ENCODE measurements at places on chromosomes 4 and X.

DNA sequence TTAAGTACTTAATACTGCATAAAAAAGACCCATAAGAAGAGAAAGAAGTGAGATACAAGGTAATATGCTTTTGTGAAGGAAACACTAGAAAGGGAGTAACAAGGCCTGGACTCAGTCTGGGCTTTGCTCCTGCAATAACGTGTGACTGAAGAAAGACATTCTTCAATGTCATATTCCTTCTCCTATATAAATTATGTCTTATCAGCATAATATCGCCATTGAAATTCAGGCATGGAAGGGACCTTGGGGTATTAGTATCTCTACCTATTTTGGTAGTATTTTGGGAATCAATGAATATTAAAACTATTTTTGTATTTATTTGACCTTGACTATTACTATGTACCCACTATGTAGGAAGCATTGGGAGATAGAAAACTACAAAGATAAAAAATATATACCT lies 62.2 kb upstream of the GIMD1 start:
- no peak for DNase-seq

DNA sequence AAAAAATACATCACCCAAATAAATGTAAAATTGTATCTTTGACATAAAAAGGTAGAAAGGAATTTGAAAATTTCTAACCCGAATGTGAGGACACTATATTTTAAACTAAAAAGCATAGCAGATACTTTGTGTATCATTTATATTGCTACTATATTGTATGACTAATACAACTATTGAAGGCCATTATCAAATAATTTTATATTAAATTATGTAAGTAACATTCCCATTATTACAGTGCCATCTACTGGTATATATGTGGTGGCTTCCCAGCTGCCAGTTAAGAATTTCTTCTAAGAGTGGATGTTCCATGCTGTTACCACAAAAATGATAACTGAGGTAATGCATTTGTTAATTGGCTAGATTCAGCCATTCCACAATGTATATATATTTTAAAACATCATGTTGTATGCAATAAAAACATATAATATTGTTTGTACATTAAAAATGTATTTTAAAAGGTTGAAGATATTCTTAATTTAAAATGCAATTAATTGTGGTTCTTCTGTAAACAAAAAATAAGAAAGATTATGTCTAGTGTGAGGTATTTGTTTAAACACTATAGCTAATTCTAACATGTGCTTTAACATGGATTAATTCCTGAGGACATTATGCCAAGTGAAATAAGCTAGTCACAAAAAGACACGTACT lies 65.3 kb downstream of the EGF start:
- no peak for DNase-seq

- no peak for DNase-seq
Observed at GRCh38 chrX:153828723-153829548, 1.4 kb downstream of the PDZD4 start.

DNA sequence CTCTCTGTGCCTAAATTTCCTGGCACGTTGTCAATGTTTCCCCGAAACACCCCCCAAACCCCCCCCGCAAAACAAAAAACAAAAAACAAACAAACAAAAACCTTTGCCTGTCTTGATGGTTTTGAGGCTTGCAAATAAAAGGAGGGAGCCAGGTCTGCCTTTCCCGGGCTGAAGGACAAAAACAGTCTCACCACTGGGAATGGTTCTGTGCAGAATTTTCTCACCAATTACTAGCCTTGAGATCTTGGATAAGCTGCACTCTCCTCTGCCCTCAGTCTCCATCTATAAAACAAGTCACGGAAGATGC lies 15.5 kb downstream of the NKX3-2 start:
- no peak for DNase-seq

DNA sequence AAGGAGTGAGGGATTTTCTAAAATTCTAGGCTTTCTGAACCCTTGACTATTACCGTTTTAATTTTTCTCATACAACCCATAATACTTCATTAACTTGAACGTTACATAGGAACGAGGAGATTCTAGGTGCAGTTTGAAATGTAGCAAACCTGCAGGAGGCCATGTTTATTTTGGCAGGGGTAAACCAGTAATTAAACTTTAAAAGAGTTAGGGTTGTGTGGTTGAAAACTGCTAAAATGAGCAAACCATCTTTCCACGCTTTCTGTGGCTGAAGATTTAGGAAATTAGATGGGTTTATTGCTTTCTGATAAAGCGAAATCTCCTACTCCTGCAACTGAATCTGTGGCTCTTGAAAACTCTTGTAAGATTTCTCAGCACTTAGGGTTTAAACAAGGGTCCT lies 1.7 kb downstream of the PHEX start:
- DNase-seq = no peak

GRCh38 chrX:41671082-41671481 lies 17.7 kb upstream of the GPR34 start:
- no peak for DNase-seq

GRCh38 chr4:67549123-67549522 lies 3.8 kb upstream of the CENPC start:
- no peak for DNase-seq

DNA sequence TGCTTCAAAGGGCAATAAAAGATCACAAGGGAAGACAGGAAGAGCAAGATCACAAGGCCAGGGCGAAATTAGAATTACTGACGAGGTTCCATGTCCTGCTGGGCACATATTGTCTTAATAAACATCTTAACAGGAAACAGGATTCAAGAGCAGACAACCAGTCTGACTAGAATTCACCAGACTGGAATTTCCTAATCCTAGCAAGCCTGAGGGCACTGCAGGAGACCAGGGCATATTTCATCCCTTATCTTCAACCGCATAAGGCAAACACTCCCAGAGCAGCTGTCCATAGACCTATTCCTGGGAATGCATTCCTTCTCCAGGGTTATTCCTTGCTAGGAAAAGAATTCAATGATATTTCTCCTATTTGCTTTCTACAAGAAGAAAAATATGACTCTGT lies 12.4 kb upstream of the TDO2 start:
- DNase-seq = no peak

GRCh38 chr4:30258949-30259348 lies 461.2 kb upstream of the PCDH7 start:
- DNase-seq = no peak
